ENCODE measurements at places on chromosomes 6 and 20.

- DNase-seq = no peak
Observed at GRCh38 chr6:126027601-126028000, 41.3 kb downstream of the TRMT11 start.

GRCh38 chr6:21085643-21086042 lies 507.9 kb upstream of the SOX4 start:
- DNase-seq = no peak

DNA sequence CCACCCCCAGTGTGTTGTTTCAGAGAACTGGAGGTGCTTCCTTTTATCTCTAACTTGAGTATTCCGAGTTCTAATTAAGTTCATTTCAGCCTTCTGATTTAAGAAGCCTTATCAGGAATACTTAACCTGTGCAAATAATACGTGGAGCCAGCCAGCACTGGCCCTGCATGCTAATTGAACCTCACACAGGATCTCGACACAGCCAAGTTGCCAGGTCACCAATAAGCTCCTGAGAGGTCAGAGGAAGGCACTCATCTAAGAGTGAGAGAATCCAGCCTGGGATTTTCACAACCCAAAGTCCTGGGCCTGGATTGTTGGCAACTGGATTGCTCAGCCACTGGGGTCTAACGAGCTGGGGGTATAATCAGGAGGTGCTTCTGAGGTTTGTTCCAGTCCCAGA lies 157.7 kb upstream of the LRFN2 start:
- DNase-seq = no peak

DNA sequence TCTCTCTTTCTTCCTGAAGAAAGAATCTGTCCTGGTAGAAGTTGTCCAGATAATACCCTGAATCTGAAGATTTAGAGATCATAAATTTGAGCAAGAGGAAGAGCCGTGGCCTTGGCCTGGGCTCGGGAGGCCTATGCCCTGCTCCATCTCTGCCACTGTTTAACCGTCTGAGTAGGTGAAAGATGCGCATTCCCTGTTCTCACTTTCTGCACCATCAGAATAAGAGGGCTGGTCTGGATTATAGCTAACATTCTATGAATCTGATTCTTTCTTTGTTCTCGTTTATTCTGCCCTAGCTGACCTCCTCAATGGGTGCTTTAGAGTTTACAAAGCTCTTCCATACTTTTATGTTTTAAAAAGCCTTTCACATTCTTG lies 51.3 kb downstream of the ELOVL4 start:
- DNase-seq = no peak

- peak; percentile 13 for DNase-seq
Observed at GRCh38 chr6:21826023-21826422, 232.5 kb downstream of the SOX4 start.

GRCh38 chr20:32365564-32365963 lies 7.4 kb downstream of the ASXL1 start:
- DNase-seq = no peak

- DNase-seq = no peak
Observed at GRCh38 chr6:94636780-94637385, 940.5 kb upstream of the MANEA start.

DNA sequence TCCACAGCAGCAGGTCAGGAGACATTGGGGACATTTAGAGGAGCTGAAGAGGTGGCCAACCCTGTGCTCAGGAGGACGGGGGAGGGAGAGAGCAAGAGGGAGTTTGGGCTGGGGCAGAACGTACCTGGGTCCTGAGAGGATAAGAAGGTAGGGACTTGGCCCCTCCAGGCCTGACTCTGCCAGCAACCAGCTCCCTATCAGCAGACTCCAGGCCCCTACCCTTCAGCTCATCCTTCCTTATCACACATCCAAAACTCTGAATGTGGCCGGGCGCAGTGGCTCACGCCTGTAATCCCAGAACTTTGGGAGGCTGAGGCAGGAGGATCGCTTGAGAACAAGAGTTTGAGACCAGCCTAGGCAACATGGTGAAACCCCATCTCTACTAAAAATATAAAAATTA lies 5.0 kb downstream of the STMN3 start:
- DNase-seq = no peak

DNA sequence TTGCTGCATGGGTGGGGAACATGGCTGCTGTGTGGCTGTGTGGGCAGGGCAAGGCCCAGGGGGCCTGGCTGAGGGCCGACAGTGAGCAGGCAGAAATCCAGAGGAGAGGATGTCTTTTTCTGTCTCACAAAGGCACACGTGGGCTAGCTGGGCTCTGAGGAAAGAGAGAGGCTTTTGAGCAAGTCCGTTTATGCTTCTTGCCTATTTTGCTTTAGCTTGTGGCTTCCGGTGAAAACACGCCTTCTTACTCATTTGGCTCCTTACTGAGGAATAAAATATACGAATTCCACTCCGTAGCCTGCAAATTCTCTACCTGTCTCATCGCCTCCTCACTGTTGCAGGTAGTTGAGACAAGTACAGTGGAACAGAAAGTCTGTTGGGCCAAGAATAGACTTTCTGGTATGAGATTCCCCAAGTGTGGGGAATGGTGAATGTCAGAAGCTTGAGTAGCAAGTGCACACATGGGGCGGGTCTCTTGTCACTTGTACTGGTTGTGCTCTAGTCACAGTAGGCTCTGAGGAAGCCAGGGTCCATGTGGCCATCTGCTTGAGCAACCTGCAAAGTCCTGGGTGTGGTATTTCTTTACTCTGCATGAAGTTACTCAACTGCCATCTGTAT lies 28.4 kb downstream of the WRNIP1 start:
- no peak for DNase-seq

DNA sequence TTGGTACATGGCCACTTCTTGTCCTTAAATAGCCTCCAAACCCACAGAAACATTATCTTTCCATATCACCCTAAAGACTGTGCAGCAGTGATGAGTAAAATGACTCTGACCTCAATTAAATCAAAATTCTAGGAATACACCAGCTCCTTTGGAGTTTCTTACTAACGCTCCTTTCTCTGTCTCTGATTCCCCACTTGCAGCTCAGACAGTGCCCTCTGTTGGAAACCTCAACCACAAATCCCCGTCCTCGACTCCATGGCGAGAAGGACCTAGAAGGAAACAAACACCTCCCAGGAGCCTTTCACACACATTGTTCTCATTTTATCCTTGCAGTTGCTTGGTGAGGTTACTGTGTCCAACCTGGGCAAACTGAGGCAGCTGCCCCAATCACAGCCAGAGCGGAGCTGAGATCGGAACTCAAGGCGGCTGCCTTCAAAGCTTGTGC lies 17.7 kb upstream of the PARD6B start:
- DNase-seq = peak; percentile 65

DNA sequence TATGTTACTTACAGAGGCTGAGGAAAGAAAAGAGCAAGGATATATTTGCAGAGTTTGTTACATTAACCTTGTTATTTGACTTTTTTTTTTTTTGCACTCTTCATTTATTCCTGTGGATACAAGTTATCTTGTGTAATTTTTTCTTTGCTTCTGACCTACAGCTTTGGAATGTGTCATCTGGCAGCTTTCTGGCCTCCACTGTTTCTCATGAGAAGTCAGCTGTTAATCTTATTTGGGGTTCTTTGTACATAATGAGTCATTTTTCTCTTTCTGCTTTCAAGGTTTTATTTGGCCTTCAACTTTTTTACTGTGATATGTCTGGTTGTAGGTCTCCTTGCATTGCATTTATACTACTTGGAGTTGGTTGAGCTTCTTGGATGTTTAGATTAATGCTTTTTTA lies 333.4 kb downstream of the SMOC2 start:
- DNase-seq = no peak

GRCh38 chr20:60255415-60255814 lies 297.2 kb downstream of the CDH26 start:
- no peak for DNase-seq

GRCh38 chr6:10843554-10843953 lies 5.2 kb upstream of the MAK start:
- no peak for DNase-seq

- DNase-seq = no peak
Observed at GRCh38 chr20:54290636-54291035, 82.7 kb downstream of the PFDN4 start.

DNA sequence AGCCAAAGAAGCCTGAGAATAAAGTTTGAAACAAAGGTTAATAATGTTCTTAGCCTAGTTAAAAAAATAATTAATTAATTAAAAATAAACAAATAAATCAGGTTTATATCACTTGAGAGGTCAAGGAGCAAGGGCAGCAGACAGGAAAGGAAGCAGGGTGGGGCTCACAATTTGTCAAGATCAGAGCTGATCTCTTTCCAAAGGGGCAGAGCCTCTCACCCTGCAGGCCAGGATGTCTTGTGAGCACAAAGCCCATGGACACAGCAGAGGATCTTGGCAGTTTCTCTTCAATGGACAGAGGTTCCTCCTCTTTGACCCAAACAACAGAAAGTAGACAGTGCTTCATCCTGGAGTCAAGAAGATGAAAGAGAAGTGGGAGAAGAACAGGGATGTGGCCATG lies 14.9 kb downstream of the ULBP1 start:
- no peak for DNase-seq

DNA sequence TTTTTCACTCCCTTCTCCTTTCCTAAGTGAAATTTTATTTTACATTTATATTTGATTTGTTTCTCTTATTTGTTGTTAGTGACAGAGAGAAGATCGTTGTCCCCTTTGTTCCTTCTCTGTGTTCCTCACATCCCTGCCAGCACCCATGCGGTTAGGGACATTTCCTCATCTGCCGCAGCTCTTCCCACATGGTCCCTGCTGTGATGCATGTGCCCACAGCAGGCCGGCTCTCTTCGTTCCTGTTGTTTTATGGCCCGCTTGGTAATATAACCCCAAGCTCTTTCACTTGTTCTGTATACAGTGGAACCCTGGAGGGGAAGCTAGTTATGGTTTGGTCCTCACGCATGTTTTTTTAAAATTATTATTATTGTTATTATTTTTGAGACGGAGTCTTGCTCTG lies 23.6 kb downstream of the DTD1 start:
- DNase-seq = peak; percentile 17

DNA sequence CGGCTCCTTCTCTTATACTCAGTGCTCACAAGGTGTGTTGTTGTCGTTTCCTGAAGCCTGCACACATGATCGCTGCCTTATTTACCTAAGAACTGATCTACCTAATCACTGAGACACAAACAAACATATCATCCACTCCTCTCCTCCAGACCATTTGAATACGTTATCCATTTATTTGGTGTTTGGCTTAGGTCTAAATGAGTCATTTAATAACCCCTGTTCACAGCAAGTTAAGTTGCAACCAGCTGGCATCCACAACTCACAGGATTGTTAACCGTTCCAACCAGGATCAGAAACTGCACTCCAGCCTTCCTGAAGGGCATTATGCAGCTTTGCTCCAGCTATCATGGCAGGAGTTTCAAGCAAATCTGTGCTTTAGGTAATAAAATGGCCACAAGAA lies 511.1 kb upstream of the MAP3K7 start:
- DNase-seq = no peak

DNA sequence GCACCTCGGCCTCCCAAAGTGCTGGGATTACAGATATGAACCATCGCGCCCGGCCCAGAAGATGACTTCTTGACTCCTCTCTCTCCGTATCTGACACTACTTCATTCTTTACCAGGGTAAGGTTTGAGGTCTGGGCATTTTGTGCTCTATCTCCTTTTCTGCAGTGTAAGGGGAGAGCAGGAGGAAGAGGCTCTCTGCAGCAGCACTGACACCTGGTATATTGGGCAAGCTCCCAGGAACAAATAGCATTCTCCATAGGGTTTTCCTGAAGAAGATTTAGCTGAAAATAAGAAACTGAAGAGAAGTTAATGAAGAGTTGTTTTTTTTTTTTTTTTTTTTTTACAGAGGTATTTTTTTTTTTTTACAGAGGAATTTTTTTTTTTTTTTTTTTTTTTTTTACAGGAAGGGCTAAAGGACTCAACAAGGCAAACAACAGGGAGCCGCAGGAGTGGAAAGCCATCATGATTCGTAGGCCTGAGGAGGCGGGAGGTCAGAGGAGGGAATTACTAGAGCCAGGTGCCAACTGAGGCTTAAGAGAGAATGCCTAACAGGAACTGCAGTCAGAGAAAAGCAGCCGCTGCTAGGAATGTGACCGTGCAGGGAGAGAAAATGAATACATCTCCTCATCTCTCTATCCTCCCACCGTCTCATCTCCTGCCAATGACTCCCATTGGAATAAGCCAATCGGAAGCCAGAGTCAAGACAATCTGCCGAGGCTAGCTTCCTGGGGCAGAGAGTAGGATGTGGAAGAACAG lies 34.7 kb upstream of the ADGRF4 start:
- no peak for DNase-seq

GRCh38 chr6:28515676-28516075 lies at the start of gene GPX6:
TSS of gene GPX6 (minus strand) at chr6:28515793. CDS start at chr6:28515743, 50 bp downstream.
- no peak for DNase-seq

DNA sequence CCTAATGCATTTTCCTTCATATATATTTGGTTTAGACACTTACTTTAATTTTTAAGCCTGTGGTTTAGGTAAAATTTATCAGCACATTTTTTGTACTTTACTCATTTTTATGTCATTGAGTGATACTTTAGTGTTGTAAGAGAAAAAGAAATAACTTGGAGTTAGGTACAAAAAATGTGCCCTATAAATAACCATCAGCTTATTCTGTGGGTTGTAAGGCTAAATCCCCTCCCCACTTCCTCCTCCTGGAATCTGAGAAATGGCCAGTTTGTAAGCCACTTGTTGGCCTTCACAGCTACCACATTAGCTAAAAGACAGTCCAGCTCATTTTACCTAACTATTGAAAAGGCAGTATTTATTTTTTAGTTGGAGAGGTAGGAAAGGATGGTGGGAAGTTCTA lies 576.3 kb downstream of the PKHD1 start:
- DNase-seq = no peak

GRCh38 chr6:75855052-75855451 lies 106.0 kb downstream of the MYO6 start:
- peak; percentile 46 for DNase-seq

- DNase-seq = no peak
Observed at GRCh38 chr6:18289283-18289682, 25.0 kb upstream of the DEK start.

DNA sequence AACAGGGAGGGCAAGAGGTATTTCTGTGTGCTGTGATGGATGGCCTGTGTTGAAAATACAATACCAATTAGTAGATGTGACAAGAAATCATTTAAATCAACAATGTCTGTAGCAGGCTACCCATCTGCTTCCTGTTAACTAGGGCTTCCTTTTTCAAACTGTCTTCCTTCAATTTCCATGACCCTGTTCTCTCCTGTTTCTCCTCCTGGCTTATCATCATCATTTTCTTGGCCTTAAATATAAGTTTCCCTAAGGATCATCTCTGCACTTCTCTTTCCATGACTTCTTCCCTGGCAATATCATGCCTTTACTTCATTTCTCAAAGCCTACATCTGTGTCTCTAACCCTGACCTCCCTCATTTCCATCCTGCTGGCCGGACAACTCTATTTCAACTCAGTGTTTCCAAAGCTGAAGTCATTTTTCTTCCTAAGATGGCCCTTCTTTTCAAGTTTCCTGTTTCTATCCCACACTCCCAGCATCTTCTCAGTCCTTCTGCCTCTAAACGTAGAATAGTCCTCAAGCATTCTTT lies 18.2 kb downstream of the ZC2HC1B start:
- no peak for DNase-seq

DNA sequence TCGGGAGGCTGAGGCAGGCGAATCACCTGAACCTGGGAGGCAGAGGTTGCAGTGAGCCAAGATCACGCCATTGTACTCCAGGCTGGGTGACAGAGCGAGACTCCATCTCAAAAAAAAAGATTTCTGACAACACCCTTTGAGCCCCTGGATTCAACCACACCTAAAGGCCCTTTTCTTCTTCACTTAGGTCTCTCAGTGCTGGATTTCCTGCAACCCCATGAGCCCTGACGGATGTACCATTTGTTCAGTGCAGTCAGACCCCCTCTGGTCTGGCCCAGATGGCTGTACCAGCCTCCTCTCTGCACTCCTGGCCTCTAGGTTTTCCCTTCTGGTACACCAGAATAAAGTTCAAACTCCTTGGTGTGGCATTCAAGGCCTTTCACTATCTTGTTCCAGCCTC lies 9.1 kb upstream of the NOL4L start:
- no peak for DNase-seq

GRCh38 chr6:130045622-130046021 lies 27.2 kb downstream of the L3MBTL3 start:
- DNase-seq = no peak
